ENCODE measurements at places on chromosomes 1 and 21. TPM values are rescaled to one million over a fixed set of nuclear protein-coding genes. Genes with fewer than 3 reads are reported as not detected.

The IL20 gene
- total RNA-seq, result not detected

The C21orf58 gene
- 5.7 TPM for total RNA-seq

The LAX1 gene
- total RNA-seq, result not detected

The TTF2 gene
- total RNA-seq, result 17.3 TPM

The FCRL2 gene
- total RNA-seq, result not detected

The LIN28A gene
- total RNA-seq, result not detected

The OR4F16 gene
- total RNA-seq, result not detected

The HSF2BP gene
- 1.8 TPM for total RNA-seq

The OR2T33 gene
- total RNA-seq, result not detected

The COL16A1 gene
- 5.7 TPM for total RNA-seq

The FCER1A gene
- not detected for total RNA-seq

The VPS26C gene
- 30.5 TPM for total RNA-seq

The PDPN gene
- not detected for total RNA-seq

The ADAMTS5 gene
- not detected for total RNA-seq

The OVAAL gene
- not detected for total RNA-seq

The SPRR1B gene
- not detected for total RNA-seq

The SLC45A1 gene
- 10.3 TPM for total RNA-seq

The KRTAP11-1 gene
- total RNA-seq, result not detected

The NR1I3 gene
- total RNA-seq, result not detected

The KIF2C gene
- total RNA-seq, result 39.3 TPM

The CYP4B1 gene
- total RNA-seq, result 0.16 TPM

The CD2 gene
- not detected for total RNA-seq

The UMODL1 gene
- not detected for total RNA-seq

The FH gene
- total RNA-seq, result 91.6 TPM

The NUF2 gene
- 29.3 TPM for total RNA-seq

The LINGO4 gene
- total RNA-seq, result not detected

The MGST3 gene
- total RNA-seq, result 201 TPM

The CADM3 gene
- total RNA-seq, result 0.09 TPM

The RAD54L gene
- 8.2 TPM for total RNA-seq

The CFAP107 gene
- total RNA-seq, result not detected

The BMP8B gene
- 5.4 TPM for total RNA-seq

The CFHR1 gene
- 0.23 TPM for total RNA-seq

The WDR4 gene
- total RNA-seq, result 26.7 TPM

The PEAR1 gene
- total RNA-seq, result 7.2 TPM

The F13B gene
- not detected for total RNA-seq

The SYNC gene
- total RNA-seq, result 10.7 TPM

The SH3BGR gene
- total RNA-seq, result 0.30 TPM

The MEX3A gene
- total RNA-seq, result 1.6 TPM

The FCRL5 gene
- total RNA-seq, result 0.03 TPM

The SPRR3 gene
- total RNA-seq, result not detected

The RNF186 gene
- not detected for total RNA-seq

The PGLYRP4 gene
- total RNA-seq, result not detected

The HLX gene
- total RNA-seq, result 4.2 TPM

The SLC5A3 gene
- total RNA-seq, result 3.0 TPM

The ACAP3 gene
- total RNA-seq, result 16.8 TPM

The FCMR gene
- 5.2 TPM for total RNA-seq

The RPE65 gene
- not detected for total RNA-seq

The OR14K1 gene
- not detected for total RNA-seq

The ATF3 gene
- 47.5 TPM for total RNA-seq

The ASH1L gene
- total RNA-seq, result 11.5 TPM

Measured in A549 treated with Mapracorat at 1 μM for 4 hours (cell line).